B cell (primary cell): ENCODE measurements at places on chromosomes 12 and 14. TPM values are rescaled to one million over a fixed set of nuclear protein-coding genes. Genes with fewer than 3 reads are reported as not detected.
A peak's percentile ranks its signal among the peaks of the same experiment; 100 is the strongest.

DNA sequence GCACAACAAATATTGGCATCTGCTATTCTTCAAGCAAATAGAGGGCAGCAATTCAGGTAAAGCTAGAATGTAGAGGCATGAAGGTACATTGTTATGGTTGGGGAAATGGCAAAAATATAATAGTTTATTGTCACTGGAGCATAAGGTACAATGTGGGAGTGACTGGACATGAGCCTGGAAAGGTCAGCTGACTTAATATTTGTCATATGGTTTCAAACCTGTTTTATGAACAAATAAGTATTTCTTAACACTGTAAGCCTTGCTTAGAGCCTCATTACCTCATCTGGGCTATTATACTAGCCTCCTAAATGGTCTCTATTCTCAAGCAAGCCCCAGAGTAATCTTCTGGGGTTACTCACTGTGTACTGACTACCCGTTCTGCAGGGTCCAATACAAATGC, 33.7 kb downstream of the FAM177A1 start:
- H3K27ac ChIP-seq = no peak overlapping the region
- H3K4me3 ChIP-seq = no peak overlapping the region
- no peak for DNase-seq

GRCh38 chr12:27936196-27936595, 36.3 kb downstream of the PTHLH start:
- H3K27me3 ChIP-seq = no peaks in the 10 kb centered on the region
- no peaks in the 10 kb centered on the region for H3K4me1 ChIP-seq
- H3K36me3 ChIP-seq = no peaks in the 10 kb centered on the region
- DNase-seq = no peak
- H3K4me3 ChIP-seq = no peak overlapping the region

GRCh38 chr14:27390155-27390554, 792.3 kb upstream of the NOVA1 start:
- H3K27ac ChIP-seq = no peak overlapping the region
- H3K27me3 ChIP-seq = no peaks in the 10 kb centered on the region
- H3K4me1 ChIP-seq = no peaks in the 10 kb centered on the region
- DNase-seq = no peak
- no peak overlapping the region for H3K4me3 ChIP-seq

- no peak overlapping the region for H3K27ac ChIP-seq
- H3K4me3 ChIP-seq = no peak overlapping the region
- H3K4me1 ChIP-seq = peaks cover 4% of the 10 kb centered on the region
- no peaks in the 10 kb centered on the region for H3K27me3 ChIP-seq
- no peak for DNase-seq
- no peaks in the 10 kb centered on the region for H3K36me3 ChIP-seq
These were observed 24.9 kb downstream of the SNRNP35 start for GRCh38 chr12:123482876-123483275.

DNA sequence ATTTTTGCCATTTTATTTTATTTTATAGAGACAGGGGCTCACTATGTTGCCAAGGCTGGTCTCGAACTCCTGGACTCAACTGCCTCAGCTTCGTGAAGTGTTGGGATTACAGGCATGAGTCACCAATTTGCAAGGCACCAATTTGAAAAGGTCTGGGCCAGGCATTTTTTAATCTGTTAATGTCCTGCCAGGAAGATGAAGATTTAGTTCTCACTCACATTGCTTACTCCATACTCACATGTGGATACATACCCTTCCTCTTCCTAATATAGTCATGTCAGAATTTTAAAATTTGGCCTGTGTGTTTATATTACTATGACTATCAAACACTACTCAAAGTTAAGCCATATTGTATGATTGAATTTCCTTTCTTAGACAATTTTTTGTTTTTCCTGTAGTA, 15.3 kb upstream of the EML1 start:
- DNase-seq = no peak
- no peaks in the 10 kb centered on the region for H3K36me3 ChIP-seq

DNA sequence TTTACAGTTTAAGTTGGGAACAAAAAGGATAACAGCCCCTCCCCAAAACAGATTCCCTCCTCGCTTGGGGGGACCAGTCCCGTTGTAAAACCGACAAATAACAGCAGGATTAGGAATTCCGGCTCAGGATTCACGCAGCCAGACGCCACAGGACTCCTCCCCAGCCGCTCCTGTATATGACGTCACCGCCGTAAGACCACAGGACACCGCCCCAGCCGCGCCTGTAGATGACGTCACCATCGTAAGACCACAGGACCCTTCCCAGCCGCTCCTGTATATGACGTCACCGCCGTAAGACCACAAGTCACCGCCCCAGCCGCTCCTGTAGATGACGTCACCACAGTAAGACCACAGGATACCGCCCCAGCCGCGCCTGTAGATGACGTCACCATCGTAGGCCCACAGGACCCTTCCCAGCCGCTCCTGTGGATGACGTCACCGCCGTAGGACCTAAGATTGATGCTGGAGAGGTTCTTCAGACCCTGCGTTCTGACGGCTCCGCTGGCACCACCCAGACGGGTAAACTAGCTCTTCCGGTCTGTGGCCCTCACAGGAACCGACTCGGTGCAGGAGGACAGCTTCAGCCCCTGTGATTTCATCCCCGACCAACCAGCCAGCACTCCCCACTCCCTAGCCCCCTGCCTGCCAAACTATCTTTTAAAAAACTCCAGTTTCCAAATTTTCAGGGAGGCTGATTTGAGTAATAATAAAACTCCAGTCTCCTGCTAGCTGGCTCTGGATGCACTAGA, 43.9 kb upstream of the FBRSL1 start:
- peak overlapping the region; percentile 96 for H3K27ac ChIP-seq
- no peaks in the 10 kb centered on the region for H3K27me3 ChIP-seq
- peak; percentile 81 for DNase-seq
- peaks cover 2% of the 10 kb centered on the region for H3K36me3 ChIP-seq

- no peaks in the 10 kb centered on the region for H3K27me3 ChIP-seq
- DNase-seq = no peak
- H3K4me3 ChIP-seq = no peak overlapping the region
- H3K36me3 ChIP-seq = peaks cover 50% of the 10 kb centered on the region
These were observed 71.7 kb downstream of the TESC start for GRCh38 chr12:117027251-117028086.

DNA sequence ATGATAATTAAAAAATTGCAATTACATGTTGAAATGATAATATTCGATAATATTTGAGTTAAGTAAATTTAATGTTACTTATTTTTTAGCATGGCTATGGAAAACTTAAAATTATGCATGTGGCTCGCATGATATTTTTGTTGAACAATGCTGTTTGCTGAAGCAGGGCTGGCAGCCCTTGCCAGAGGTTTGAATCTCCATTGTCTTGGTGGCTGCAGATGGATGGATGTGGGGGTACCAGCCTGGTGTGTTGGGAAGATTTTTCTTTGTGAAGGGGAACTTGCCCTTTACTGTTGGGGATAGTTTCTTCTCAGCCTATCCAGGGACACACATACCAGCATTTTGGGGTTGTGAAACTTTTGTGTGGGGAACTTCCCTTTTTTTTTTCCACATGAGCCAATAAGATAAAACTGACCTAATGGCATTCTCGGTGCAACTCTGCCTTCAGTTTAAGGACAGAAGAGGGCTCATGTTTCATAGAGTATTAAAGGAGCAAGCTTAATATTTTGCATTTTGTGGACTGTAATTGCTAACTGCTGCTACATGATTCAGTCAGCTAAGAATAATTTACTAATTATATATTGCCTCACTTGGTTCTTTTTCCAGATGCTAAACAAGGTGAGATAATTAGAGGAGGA, 8.8 kb downstream of the RASSF3 start:
- H3K27me3 ChIP-seq = no peaks in the 10 kb centered on the region
- peak overlapping the region; percentile 31 for H3K4me3 ChIP-seq
- peak overlapping the region; percentile 94 for H3K27ac ChIP-seq
- DNase-seq = peak; percentile 86

The TAS2R9 gene
- total RNA-seq = not detected in 2 replicates

The RGS6 gene
- not detected in 2 replicates for total RNA-seq

The RASSF9 gene
- not detected in 2 replicates for total RNA-seq

The POTEG gene
- not detected in 2 replicates for total RNA-seq

The STK38L gene
- 19.9 and 21.2 TPM in 2 replicates for total RNA-seq

The LBHD2 gene
- not detected in 2 replicates for total RNA-seq

The TRHDE gene
- total RNA-seq = not detected in 2 replicates
